ENCODE measurements at places on chromosomes 5 and 9.

- no peak for DNase-seq
Measured at GRCh38 chr5:140609126-140609525, 23.8 kb downstream of the CD14 start.

DNA sequence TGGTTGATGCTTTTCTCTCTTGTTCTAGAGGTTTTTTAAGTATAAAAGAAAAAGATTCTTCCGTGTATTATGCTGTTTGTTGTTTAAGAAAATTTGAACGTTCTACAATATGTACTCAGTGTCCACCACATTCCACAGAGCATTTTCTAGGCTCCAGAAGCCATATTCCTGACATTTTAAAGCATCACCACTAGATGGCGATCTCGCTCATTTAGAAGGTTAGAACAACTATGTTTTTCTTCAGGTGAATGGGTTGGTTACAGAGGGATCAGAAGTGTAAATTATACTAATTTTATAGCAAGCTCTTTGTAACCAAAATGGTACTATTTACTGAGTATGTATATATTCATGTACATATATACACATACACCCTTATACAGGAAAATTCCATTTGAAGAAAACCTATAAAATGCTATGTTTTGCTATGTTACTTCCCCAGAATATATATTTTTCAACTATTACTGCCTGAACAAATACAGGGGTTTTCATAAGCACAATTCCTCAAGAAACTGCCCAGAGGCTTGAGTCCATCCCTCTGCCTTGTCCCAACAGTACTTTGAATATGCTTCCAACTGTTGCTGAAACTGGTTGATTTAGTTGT, 284.3 kb downstream of the CCDC171 start:
- DNase-seq, result no peak

DNA sequence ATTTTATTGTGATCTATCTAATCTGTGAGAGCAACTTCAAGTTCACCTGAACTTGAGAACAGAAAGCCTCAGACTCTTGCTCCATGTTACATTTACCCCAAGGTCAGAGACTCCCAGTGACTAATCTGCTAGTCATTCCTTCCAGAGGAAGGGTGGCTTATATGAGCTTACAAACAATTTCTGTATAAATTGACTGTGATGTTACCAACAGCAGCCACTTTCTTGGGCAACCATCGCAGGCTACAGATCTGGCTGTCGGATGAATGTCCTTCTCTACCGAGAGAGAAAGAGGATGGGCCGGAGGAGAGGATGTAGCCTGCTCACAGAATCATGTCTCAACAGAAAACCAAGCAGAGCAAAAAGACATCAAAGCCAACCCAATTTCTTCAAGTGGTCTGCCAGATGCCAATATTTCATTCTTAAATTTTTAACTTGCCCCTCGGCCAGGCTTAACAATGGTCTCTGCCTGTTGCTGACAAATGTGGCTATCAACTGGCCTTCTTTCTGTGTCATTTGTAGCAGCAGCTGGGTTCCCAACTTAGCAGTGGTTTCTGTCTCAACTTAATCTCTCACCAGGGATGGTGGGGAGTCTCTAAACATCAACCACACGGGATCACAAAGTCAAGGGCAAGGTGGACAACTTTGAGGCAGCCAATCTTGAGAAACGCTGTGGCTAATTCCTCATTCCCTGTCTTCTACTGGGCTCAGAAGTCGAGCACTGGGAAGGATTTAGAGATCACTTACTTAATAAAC, 81.3 kb downstream of the RAPGEF1 start:
- DNase-seq, result no peak

GRCh38 chr5:174453690-174454089, 270.7 kb upstream of the MSX2 start:
- DNase-seq, result no peak

GRCh38 chr9:106728860-106729259, 134.1 kb upstream of the ZNF462 start:
- DNase-seq, result no peak

DNA sequence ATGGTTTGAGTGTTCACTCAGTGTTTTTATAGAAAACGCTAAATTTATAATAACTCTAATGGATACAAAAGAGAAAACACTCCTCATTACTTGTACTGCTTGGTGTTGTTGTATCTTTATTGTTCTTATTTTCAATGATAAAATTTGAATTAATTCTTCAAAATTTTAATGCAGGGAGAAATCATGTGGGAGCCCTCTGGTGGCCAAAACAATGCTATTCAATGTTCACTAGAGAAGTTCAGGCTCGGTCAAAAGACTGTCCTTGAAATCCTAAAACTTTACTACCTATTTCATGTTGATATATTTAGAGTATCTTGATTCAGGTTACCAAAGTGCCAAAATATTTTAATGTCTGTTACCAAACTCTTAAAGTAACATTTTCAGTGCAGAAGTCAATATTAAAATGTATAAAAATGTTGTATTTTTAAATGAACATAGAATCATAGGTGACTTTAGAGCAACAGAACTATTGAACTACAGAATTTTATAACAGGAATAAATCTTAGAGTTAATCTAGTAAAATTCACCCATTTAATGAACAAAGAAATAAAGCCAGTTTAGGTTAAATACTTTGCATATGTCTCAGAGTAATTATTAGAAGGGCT, 1259.8 kb downstream of the PTPRD start:
- no peak for DNase-seq

DNA sequence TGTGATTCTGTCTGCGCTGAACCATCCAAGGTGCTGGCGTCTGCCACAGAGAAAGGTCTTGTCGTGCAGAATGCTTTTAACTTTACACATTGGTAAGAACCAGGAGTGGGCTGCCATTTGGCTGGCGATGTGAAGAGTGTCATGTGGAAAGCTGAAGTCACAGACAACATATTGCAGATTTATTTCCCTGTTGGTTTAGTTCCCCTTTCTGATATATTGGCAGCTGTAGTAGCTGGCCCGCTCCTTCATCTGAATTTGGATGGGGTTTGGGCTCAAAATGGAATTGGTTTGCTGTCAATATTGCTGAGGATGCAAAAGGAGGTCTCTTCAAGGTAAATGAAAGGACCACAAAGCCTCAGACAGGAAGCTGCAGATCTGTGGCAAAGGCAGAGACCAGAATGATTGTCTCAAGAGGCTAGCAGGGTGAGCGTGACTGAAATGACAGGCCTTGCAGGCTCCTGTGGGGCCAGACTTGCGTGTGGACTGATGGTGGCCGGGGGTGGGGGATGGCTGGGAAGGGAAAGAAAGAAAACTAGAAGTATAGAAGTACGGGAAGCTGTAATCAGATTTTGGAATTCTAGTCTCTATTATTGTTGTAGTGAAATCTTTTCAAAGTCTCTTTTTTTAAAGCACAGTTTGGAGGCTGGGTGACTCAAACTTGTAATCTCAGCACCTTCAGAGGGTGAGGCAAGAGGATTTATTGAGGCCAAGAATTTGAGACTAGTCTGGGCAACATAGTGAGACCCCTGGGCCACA, 25.1 kb upstream of the CD180 start:
- peak; percentile 22 for DNase-seq

DNA sequence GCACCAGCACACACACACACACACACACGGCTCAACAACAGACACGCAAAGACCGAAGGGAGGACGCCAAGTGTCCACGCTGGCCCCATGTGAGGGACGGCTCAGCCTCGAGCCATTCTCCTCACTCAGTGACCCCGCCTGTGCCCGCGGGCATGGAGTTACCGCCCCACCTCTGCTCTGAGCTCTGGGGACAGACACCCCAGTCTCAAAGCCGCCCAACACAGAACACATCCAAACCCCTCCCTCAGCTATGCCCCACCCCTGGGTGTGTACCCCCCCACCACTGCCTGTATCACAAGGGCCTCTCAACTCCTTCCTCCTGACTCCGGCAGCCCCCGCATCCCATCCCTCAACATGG, 81.2 kb downstream of the CAMSAP1 start:
- DNase-seq, result no peak

GRCh38 chr5:132557478-132558172, 848 bp downstream of the RAD50 start:
- DNase-seq, result peak; percentile 8

- DNase-seq, result peak; percentile 33
Measured at GRCh38 chr5:132437604-132438266, 52.8 kb downstream of the IRF1 start.

DNA sequence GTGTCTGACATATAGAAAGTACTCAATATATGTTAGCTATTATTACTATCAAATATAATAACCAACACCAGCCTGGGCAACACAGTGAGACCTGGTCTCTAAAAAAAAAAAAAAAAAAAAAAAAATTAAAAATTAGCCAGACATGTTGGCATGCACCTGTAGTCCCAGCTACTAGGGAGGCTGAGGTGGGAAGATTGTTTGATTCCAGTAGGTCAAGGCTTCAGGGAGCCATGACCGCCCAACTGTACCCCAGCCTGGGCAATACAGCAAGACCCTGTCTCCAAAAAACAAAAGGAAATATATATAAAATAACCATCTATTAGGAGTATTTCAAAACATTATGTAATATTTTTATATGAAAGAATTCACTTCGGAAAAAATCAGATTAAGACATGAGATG, 40.6 kb downstream of the CLINT1 start:
- no peak for DNase-seq

GRCh38 chr9:88216126-88216995, 78.1 kb upstream of the SPATA31C2 start:
- no peak for DNase-seq

DNA sequence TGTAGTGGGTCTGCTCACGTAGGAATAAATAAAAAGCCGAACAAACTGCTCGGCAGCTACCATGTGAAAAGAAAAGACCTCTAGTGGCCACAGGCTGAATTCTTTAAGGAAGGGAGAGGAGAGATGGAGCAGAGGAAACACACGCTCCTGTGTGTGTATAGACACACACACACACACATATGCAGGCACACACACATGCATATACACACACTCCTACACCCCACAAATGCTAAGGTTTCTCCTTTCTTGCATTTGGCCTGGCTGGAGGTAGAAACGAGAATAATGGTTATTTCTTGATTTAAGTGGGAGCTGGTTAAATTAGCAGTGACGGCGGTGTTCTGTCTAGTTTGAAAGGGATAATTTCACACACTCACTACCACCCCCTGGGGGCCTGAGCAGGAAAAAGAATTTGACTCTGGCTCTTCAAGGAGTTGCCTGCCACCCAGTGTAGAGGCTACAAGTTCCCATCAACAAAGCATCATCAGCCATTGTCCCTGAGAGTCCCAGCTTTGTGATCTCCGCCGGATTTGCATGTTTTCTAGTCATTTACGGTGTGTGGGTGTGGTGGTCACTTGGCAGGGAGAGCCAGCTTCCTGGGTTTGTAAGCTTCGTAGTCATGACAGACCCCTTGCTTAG, at the start of gene INSYN2B:
Gene INSYN2B, minus strand, starts transcription at position 78 of the 636 bp plus-strand sequence. CDS start 96,597 bp downstream, outside the sequence.
- DNase-seq, result no peak

DNA sequence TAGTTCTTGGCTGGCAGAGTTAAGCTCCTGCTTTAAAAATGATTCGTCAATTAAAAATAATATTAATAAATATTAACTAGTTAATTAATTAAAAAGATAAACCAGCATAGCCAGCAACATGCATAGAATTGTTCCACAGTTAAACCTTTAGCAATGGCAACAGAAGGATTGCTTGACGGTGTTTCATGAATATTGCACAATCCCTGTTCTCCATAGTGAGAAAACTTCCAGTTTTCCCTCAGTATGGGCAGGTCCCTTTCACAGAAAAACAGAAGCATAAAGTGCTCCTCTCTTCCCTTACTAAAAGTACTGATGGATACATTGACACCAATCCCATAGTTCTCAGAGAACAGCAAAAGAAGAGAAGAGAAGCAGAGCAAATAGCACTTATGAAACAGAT, 71.4 kb upstream of the CAST start:
- DNase-seq, result no peak

GRCh38 chr9:96241391-96241809, 60.6 kb downstream of the HSD17B3 start:
- DNase-seq, result no peak

DNA sequence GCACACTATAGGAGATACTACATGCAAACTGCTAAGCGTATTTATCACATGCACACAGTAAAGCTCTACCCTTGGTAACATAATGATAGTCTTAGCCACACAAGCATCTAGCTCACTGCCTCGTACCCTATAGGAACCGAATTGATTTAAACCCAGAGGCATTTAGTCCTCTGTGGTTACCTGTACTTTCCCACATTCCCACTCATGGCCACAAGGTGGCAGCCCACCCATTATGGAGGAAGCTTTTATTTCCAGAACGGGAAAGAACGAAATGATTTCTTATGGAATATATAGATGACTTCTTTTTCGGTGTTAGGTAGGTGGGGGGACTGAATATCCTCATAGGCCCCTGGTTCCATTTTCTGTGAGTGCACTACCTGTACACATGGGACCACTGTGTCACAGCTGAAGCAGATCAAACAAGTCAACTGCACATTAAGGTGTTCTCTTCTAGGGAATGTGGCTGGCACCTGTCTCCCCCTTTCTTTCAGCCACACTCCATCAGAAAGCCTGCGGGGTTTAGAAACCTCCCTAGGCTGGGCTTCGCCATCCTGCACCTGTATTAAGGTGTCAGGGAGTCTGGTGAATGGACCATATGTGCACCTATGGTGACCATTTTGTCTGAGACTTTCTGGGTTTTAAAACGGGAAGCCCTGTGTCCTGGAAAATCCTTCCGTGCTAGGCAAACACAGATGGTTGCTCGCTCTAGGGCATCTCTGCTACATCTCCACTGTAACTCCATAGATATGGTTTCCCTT, 313.2 kb downstream of the SLIT3 start:
- no peak for DNase-seq
